GOT3 (cell line): ENCODE measurements at places on chromosomes 1 and 21.
A peak's percentile ranks its signal among the peaks of the same experiment; 100 is the strongest.

GRCh38 chr21:35711661-35712060, 348.7 kb downstream of the SETD4 start:
- no peak for DNase-seq

GRCh38 chr1:235102993-235103411, 25.6 kb downstream of the TOMM20 start:
- no peak for DNase-seq

GRCh38 chr1:211492511-211493132, 660 bp upstream of the RD3 start:
- no peak for DNase-seq

DNA sequence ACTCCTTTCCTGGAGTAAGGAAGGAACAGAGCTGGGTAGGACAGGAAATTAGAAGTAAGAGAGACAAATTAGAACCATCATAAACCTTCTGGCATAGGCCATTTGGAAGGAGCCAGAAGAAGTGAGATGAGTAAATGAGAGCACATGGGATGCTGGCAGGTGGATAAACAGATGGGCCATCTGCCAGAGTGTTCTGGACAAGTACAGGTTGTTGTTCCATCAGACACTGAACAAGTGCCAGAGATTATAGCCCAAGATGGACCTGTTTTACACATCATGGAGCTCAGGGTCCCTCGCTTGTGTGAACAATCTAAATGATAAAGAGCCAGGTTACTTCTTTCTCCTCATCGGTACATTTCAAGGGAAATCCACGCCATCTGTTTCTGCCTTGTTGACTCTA, 200.3 kb downstream of the HHIPL2 start:
- no peak for DNase-seq

GRCh38 chr1:62213075-62213914, 18.6 kb downstream of the L1TD1 start:
- DNase-seq = no peak

GRCh38 chr1:53130878-53131589, 11.4 kb downstream of the SLC1A7 start:
- DNase-seq = no peak

DNA sequence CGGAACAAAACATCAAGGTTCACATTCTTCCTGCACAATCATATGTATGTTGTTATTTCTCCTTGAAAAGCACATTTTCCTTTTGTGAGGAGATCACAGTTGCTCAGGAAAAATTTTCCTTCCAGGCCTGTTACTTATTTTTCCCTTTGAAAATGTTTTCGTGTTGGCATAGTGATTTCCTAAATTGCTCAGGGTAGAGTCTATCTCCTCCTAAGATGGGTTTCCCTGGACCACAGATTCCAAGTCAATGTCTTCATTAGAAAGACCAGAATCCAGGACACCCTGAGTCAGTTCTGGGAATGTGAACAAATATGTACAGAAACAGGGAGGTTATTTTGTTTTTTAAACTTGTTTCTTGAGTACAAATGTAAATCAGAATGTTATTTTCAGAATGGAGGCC, 94.3 kb upstream of the C1orf105 start:
- no peak for DNase-seq

DNA sequence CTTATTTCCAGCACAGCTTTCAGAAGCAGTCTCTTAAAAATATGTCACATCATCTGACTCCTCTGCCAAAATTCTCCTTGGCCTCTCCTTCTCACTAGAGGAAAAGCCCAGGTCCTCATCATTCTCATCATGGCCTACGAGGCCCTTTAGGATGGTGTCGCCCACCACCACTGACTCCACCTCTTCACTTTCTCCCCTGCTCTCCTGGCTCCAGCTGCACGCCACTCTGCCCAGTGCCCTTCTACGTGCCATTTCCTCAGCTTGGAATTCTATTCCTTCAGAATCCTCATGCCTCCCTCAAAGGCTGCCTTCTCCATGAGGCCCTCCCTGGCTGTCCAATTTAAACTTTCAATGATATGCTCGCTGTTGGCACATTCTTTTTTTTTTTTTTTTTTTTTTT, 25.3 kb upstream of the BTG2 start:
- DNase-seq = no peak

DNA sequence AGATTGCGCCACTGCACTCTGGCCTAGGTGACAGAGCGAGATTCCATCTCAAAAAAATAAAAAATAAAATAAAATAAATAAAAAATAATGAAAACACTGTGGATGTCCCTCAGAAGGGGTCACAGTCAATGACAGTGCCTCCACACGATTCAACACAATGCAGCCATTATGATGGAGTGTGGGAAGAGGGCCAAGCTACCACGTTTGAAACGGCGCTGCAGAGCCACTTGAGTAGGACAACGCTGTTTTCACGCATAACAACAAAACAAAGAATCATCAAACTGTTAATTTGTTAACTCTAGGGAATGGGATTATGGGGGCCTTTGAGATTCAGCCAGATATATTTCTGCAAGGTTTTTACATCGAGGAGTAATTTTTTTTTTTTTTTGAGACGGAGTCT, 36.5 kb downstream of the NKAIN1 start:
- no peak for DNase-seq

DNA sequence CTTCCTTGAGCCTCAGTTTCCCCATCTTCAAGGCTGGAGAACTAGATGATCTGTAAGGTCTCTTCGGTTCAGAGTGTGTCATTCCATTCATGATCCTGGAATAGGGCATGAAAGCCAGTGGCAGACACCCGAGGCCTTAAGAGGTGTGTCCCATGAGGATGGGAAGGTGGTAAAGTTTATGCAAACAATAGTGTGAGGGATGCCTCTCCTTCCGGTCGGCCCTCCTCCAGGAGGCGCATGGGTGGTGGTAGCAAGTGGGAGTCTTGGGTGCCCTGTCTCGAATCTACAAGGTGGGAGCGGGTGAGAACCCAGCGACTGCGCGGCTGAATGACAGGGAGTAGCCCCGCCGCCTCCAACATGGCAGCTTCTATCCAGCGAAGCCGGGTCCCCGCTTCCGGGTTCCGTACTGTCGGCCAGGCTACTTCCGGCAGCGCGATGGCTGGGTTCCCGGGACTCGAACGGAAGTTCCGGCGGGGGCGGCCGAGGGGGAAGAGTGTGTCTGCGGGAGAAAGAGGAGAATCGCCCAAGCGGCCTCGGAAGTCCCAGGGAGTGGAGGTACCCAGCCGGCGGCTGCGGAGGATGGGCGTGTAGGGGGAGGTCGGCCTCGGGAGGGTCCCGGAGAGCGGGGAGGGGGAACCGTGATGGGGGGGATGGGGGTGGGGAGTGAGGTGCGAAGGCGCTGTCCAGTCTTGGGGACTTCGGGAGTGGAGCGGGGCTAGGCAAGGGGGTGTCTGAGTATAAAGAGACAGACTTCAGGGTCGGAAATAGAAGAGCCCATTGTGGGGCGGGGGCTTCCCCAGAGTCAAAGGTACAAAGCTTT, at the start of gene LYPLA2:
LYPLA2 (plus strand) TSS at position 450 of the 820 bp plus-strand sequence. CDS start 1,538 bp downstream, outside the sequence.
- DNase-seq = peak; percentile 70

DNA sequence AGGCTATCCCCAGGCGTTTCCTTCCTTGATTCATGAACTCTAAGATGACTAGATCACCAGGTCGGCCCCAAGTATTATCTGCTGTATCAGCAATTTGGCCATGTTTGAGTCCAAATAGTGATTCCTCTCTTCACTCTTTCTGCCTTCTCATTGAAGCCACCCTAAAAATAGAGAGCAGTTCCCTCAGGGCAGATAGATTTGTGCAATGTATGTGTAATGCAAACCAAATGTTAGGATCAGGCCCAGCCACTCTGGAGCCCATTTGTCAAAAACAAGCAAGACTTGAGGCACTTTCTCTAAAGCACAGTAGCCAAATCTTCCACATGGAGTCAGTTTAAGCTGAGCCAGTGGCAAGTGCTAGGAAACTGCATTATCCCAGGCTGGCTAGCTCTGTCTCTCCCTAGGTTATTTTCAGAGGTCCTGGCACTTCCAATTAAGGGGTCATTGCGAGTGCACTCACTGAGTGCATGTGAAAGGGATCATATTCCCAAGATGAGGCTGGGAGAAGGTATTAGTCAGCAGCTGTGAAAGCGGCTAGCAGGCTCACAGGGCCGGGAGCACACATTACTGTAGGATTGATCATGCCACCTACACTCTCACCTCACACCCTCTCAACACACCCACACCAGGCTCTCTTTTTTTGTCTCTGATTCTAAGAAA, 97.9 kb upstream of the RAB3GAP2 start:
- DNase-seq = peak; percentile 47

DNA sequence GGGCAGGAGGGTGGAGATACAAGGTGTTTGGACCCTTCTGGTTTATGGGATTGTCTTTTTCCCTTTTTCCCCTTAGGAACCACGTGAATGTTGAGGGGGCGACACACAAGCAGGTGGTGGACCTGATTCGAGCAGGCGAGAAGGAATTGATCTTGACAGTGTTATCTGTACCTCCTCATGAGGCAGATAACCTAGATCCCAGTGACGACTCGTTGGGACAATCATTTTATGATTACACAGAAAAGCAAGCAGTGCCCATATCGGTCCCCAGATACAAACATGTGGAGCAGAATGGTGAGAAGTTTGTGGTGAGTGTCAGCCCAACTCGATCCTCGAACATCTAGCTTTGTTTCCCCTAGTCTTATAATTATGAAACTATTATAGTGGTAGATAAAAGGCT, 27.0 kb downstream of the SNX27 start:
- DNase-seq = no peak

DNA sequence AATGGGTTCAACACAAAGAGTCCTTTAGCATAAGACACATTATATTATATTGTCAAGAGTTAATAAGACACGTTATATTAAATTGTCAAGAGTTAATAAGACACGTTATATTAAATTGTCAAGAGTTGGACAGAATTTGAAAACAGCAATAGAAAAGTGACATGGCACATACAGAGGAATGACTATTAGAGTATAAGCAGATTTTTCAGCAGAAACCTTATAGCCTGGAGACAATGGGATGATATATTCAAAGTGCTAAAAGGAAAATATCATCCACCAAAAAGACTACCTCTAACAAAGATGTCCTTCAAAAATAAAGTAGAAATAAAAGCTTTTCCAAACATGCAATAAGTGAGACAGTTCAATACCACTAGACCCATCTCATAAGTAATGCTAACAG, 36.0 kb upstream of the HSPA13 start:
- no peak for DNase-seq

DNA sequence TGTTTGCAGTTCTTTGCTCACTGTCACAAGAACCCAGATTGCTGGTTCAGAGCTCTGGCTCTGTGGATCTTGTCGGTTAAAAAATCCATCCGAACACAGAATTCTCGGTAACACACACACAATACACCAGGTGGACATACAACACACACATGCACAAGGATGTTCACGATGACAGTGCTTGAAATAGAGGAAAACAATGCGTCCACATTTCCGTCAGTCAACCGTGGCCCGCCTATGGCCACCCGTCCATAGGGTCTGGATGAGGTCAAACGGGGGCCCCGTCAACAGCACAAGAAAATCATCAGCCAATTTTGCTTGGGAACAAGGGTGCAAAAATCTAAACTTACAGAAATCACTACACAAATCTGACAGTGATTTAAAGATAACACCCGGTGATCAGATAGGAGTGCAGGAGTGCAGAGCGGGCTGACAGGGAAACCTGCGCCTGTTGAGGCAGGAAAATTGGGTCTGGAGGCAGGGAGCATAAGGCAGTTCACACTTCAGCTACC, 50.4 kb upstream of the SLC19A1 start:
- no peak for DNase-seq

GRCh38 chr1:70890408-70890807, 157.2 kb downstream of the PTGER3 start:
- DNase-seq = no peak

DNA sequence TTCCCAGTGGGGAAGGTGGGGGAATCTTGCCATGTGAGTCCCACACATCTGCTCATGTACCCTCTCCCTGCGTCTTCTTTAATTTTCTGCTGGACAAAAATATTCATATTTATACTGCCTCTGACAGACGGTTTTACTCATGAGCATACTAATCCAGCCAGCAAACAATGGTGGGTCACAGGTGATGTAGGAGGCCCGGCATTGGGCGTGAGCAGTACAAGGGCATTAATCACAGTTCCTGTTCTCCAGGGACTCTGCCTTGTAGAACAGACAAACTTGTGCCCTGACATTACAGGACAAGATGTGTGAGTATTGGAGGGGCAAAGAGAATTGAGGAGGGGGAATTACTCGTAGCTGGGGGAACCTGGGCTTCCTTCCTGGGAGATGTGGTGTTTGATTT, 25.0 kb downstream of the MTARC1 start:
- DNase-seq = no peak

- DNase-seq = no peak
Measured at GRCh38 chr1:27727126-27727525, 1.4 kb downstream of the FAM76A start.

- no peak for DNase-seq
Measured at GRCh38 chr1:223771814-223772770, 59.8 kb downstream of the CAPN2 start.
